ENCODE measurements at places on chromosomes 7 and 10.

GRCh38 chr10:10830293-10830986 is 187.2 kb upstream of the CELF2 start:
- DNase-seq, result no peak

- DNase-seq, result no peak
Observed at GRCh38 chr10:30829901-30830300, 200.3 kb upstream of the LYZL2 start.

DNA sequence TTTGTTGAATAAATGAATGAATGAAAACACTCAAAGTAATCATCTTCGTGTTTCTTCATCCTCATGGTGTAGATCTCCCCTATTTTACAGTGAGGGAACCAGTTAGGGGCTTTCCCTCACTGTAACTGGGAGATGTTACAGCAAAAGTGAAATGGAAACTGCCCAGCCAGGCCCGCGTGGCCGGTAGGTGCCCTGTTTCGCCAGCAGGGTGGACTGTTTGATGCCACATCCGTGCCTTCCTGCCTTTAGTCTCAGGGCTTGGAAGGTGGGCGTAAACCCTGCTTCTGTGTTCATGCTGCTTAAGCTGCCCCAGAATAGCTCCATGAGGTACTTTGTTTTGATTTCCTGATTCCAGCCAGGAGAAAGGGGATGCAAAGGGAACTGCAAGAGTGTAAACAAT is 268.8 kb downstream of the PLXNA4 start:
- no peak for DNase-seq

DNA sequence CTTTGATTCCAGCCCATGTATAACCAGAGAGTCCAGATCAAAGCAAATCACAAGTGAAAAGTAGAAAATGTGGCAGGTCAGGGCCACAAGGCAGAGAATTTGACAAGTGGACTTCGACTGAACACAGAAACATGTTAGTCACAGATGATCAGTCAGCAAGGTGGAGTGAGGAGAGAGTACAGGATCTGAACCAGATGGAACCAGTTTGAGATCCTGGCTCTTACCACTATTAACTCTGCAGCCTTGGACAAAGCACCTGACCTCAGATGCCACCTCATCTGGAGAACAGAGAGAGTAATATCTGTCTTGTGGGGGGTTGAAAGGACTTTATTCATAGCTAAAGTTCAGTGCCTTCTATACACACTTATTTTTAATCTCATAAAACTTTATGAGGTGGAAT is 4.4 kb downstream of the MRLN start:
- DNase-seq, result no peak

DNA sequence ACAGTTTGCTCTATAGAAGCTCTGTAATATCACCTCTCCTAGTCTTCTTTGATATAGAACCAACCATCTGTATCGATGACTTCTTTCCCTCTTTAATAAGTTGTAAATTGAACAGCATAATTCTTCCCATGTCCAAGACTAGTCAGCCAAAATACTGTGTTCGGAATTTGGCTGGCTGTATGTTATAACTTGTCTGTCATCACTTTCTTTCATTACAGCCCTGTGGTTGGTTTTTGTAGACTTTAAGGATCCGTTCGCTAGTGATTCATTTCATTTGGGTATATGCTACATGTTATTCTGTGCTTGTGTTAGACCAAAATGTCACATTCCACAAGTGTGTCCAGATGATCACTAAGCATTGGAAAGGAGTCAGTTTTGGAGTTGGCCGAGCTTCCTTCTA is 155.4 kb upstream of the ITGB1 start:
- no peak for DNase-seq

DNA sequence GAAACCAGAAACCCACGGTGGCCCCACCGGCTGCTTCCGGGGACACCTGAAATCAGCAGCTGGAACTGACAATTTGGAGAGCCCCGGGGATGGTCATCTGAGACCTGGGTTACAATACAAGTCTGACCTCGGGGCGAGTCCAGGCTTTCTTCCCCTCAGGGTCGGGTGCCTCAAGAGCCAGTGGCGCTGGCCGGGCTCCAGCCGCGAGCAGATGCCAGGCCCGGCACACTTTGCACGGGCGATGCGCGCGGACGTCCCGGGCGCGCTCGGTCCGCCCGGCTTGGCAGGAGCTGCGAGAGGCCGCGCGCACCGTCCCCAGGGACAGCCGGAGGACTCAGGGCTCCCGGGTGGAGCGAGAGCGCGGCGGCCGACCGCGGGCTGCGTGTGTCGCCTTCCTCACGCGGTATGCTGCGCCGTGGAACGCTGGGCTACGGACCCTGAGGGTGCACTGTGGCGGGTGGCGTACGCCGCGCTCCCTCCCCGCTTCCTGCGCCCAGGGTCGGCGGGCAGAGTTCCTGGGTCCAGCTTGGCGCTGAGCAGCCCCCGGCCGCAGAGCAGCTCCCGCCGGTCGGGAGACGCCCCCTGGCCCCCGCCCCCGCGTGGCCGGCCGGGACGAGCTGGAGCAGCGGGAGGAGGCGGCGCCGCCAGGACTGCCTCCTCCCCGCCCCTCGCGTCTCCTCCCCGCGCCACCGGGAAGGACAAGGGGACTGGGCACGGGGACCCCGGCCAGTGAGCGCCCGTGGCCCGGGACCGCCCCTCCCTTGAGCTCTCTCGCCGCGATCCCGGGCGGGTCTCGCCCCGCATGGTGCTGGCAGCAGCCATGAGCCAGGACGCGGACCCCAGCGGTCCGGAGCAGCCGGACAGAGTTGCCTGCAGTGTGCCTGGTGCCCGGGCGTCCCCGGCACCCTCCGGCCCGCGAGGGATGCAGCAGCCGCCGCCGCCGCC is at the start of gene RBM20:
TSS of gene RBM20 (plus strand) at position 684 of the 945 bp plus-strand sequence. CDS start at position 803, 119 bp downstream.
- DNase-seq, result no peak
